Putamen (tissue), 1 donor: ENCODE measurements at places on chromosomes 3 and 15.

DNA sequence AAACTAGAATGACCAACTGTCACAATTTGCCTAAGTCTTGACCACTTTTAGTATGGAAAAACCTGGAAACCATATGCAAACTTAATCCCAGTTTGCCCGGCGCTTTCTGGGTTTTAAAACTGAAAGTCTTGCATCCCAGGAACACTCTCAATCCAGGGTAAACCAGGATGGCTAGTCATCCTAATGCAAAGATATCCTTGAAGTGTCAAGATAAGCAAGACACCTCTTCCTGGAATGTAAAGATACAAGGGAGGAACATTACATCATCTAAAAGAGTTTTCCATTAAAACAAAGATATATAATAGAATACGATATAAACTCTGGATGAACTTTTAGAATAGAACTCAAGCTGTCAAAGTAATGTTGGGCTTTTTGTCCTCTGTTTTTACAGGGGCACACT lies 188.5 kb downstream of the MAGI1 start:
- DNase-seq, result no peak

DNA sequence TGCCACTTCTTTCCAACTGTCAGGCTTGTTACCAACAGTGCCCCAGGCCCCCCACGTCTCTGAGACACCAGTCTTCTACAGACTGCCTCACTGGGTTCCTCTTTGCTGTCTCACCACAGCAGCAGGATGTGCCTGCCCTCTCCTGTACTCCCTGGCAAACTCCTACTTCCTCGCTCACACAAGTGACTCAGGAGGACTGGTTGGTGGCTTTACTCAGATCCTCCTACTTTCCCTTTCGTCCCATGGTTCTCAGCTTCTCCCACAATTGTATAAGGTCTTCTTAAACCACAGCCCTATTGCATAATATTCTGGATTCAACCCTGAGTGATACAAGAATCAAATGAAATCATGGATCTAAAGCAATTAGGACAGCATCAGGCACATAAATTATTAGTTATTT lies 246.6 kb upstream of the PROK2 start:
- no peak for DNase-seq

- DNase-seq, result no peak
Observed at GRCh38 chr3:38966811-38967692, 84.7 kb downstream of the SCN11A start.

GRCh38 chr3:69999140-70000027 lies at the start of gene SAMMSON:
TSS of gene SAMMSON (plus strand) at chr3:69999733.
- DNase-seq, result peak; percentile 70

GRCh38 chr3:188241072-188241471 lies 87.1 kb downstream of the LPP start:
- DNase-seq, result peak; percentile 15

GRCh38 chr15:45703670-45704328 lies 69.0 kb downstream of the SQOR start:
- DNase-seq, result no peak

- DNase-seq, result no peak
Observed at GRCh38 chr3:66092175-66092995, 53.7 kb upstream of the MAGI1 start.

DNA sequence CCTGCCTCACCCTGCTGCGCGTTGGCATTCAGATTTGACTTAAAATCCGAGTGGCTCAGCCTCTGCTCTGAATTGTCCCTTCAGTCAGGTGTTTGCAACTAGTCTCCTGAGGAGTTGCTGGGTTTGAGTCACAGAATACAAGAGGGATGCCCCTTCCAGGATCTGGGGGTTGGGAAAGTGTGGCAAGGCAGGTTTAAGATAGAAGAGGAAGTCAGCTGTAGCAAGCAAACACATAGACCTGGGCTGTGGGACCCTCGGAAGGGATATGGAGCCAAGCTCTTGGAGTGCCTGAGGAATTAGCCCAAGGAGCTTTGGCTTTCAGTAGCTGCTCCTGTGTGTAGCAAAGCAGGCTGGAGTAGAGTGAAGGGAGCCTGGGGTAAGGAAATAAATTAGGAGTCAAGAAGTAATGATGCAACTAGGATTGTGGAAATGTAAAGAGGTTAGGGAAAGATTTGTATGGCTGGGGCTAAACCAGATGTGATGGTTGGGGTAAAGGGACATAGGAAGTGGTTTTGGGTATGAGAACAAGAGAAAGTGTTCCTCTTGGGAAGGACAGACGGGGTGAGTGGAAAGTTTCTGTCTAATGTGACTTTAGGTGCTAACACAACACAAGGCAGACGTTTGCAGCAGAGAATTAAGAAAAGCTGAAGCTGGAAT lies 41.2 kb downstream of the RAB7A start:
- DNase-seq, result no peak

- peak; percentile 55 for DNase-seq
Observed at GRCh38 chr15:99911816-99912215, 178.6 kb upstream of the LYSMD4 start.

DNA sequence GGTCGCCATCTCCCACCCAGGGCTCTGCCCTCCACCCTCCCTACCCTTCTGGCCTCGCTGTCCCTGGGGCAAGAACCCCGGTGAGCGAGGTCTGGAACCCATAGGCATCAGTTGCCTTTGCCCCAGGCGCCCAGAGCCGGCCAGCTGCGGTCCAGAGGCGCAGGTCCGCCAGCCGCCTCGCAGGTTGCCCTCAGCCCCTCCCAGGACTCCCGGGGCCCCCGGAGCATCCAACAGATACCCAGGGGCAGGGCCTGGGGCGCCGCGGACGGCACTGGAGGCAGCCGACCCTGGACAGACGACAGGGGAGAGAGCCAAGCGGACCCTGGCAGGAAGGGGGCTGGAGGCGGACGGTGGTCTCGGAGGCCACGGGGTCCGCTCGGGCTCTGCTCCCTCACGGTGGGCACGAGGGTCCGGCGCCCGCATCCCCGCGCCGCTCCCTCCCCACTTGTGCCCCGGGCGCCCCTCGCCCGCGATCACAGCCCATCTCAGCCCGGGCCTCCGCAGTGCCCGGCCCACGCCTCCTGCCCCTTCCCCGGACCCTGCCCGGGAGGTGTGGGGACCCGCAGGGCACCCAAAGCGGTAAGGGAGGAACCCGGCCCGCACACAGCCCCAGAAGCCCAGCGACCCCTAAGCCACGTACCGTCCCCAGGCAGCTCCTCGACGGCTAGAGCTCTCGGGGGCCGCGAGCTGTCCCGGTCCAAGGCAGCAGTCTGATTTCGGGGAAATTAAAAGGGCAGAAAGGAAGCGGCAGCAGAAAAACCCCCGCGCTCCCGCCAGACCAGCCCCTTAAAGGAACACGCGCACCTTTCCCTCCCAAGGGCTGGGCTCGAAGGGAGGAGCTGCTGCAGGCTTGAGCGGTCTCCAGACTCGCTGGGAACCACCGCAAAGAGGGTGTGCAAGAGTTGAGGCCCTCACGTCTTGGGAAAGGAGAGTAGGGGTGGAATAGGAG lies at the start of gene HAPLN3:
HAPLN3 (minus strand) TSS at position 726 of the 949 bp plus-strand sequence. CDS start 8,246 bp downstream, outside the sequence.
- no peak for DNase-seq

GRCh38 chr15:90059208-90059985 lies 42.9 kb downstream of the IDH2 start:
- DNase-seq, result peak; percentile 48

- DNase-seq, result no peak
Observed at GRCh38 chr3:54355800-54356199, 233.4 kb downstream of the CACNA2D3 start.

DNA sequence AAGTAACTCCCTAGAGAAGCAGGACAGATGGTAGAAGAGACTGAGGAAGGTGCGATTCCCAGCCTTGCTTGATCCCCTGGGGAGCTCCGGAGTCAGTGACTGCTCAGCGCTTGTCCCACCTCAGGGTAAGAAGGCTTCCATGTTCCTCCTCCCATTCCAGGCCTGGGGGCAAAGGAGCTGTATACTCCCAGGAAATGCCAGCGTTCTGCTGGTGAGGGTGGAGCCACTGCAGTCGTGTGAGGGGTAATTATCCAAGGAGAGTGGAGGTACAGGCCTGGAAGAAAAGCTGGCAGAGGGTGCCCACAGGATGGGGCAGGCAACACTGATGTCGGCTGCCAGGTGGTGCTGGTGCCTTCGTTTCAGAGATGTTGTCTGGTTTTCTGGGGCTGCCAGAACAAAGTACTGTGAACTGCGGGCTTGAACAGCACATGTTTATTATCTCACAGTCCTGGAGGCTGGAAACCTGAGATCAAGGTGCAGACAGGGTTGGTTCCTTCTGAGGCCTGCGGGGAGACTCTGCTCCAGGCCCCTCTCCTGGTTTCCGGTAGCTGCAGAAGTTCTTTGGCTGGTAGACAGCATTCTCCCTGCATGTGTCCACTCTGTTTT lies 12.1 kb upstream of the APBA2 start:
- no peak for DNase-seq

GRCh38 chr3:31729082-31729481 lies 196.4 kb downstream of the STT3B start:
- DNase-seq, result no peak

GRCh38 chr3:64856977-64857516 lies 169.2 kb upstream of the ADAMTS9 start:
- DNase-seq, result no peak

- no peak for DNase-seq
Observed at GRCh38 chr3:145906755-145907154, 254.2 kb downstream of the PLOD2 start.

- DNase-seq, result no peak
Observed at GRCh38 chr15:37370941-37371340, 270.6 kb upstream of the MEIS2 start.

- DNase-seq, result no peak
Observed at GRCh38 chr3:99505200-99505599, 133.2 kb upstream of the COL8A1 start.

DNA sequence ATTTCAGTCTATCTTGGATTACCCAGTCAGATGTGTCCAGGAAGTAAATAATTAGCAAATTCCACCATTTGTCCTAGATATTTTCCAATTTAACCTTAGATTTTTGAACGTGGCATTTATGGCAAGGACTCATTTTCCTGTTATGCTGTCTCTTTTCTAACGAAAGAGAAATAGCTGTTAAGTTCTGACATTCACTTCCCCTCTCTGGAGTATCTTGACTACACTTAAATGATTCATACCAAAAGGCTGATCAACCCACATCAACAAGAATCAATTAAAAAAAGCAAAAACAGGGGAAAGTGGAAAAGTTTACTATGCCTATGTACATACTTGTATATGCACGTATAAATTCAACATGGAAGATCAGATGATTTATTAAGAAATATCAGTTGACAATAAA lies 149.9 kb downstream of the FRMD5 start:
- no peak for DNase-seq

DNA sequence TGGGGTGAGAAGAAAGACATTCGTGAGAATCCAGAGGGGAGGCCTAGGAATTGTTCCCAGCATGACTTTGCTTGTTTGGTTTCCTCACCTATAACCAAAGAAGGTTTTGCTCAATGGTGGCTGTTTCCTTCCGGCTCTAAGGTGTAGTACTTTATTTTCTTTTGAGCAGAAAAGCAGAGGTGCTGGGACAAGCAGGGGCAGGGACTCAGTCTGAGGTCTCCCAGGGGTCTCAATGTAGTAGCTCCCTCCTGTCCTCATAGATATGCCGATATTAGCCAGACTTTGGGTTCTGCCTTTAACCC lies 41.6 kb downstream of the ZBTB38 start:
- DNase-seq, result no peak

- no peak for DNase-seq
Observed at GRCh38 chr15:31279221-31280045, 47.2 kb upstream of the KLF13 start.

DNA sequence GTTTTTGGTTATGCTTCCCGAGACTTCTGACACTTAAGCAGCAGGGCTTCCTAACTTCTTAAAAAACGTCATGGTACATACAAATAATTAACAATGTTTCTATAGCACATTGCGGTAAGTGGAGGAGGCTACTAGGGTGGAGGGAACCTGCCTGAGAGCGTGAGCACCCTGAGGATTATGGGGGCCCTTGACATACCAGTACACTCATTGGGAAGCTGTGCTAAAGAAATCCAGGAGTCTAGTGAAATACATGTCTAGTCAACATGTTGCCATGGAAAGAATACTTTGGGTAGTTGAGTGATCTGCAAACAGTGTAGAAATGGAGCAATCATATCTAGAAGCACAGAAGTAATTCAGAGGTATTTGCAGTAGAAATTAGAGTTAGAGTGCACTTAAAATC lies 39.2 kb upstream of the MAPKBP1 start:
- no peak for DNase-seq

- DNase-seq, result no peak
Observed at GRCh38 chr3:157354254-157354653, 82.4 kb upstream of the PTX3 start.

DNA sequence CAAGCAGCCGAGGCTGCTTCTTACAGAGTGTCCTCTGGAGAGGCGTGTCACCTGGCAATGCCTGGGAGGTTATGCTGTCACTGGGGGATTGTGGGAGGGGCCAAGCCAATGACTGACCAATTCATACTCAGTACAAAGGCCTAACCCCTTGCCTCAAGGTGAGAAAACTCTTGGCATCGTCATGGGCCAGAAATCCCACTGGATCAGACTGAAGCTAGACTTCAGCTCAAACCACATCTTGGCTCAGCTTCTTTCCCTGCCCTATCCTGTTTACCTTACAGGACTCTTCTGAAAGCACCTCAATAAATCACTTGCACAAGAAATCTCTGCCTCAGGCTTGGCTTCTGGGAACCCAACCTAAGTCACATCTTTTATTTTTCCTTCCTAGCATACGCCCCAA lies 9.5 kb downstream of the ANAPC13 start:
- DNase-seq, result no peak

DNA sequence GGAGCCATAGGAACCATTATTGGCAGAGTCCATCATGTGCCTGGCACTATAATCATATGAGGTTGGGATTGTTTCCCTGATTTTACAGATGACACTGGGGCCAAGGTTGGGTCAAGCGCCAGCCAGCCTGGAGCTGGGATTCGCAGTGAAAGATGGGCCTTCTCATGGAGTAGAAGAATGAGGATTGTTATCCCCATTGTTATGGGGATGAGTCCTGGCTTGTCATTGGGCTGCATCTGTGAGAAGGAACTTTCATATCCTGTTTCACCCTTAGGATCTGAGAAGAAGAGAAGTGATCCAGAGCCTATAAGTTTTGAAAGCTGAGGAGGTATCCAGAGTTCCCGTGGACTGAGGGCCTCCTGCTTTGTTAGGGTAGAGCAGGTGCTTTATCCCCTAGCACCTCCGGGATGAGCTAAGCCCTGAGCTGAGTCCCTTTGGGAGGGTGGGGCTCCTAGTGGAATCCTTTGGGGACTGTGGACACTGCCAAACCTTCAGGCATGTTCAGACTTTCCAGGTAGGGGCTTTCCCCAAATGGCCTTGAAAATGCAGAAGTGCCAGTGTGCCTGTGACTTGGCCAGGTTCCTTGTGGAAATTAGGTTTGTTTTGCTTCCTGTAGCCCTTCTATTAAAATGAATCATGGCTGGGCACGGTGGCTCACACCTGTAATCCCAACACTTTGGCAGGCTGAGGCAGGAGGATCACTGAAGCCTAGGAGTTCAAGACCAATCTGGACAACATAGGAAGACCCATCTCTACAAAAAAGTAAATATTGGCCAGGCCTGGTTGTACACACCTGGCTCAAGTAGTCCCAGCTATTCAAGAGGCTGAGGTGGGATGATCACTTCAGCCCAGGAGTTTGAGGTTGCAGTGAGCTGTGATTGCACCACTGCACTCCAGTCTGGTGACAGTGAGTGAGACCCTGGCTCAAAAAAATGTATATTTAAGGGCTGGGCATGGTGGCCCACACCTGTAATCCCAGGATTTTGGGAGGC lies 30.2 kb upstream of the BSN start:
- no peak for DNase-seq
